NCI-H1048 (cell line): ENCODE measurements at places on chromosomes 3 and 15.

GRCh38 chr15:84973492-84974460 lies 7.9 kb upstream of the PDE8A start:
- DNase-seq: no peak

DNA sequence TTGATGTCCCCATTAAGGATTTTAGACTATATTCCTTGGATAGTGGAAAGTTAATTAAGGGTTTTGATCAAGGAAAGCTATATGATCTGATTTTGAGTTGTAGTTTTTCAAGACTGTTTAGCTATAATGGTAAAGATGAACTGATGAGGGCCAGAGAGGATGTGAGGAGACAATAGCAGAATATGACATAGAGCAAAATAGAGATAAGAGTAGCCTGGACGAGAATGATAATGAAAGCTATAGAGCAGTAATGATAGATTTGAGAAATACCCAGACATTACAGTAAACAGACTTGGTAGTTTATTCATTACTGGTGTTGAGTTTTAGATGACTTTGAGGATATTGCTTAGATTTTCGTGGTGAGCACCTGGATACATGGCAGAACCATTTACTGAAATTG lies 3.8 kb downstream of the SUCNR1 start:
- no peak for DNase-seq

DNA sequence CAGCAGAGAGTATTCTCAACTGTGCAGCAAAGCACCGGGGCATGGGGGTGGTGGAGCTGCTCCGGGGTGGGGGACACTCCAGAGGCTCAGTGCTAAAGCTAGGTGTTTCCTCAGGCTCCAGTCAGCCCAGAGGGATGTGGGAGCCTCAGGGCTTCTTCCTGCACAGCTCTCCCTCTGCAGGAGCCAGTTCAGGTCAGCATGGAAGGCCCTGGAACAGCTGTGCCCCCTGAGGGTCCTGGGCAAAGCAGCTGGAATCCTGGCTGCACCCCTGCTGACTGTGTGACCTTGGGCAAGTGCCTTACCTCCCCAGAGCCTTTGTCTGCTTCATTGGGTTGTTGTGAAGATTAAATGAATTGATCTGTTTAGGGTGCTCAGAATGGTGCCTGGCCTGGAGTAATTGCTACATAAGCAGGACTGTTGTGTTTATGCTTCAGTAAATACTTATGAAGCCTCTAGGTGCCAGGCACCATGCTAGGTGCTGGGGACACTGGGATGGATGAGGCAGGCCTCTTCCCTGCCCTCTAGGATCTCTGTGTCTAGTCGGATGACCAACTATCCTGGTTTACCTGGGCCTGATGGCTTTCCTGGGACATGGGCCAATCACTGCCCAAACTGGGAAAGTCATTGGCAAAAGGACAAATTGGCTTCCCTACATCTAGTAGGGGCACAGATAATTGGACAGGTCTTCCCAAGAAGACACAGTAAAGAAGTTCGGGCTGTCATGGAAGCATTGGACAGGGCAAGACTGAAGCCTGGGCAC lies 64.2 kb upstream of the LCTL start:
- no peak for DNase-seq

- no peak for DNase-seq
These were observed 21.4 kb downstream of the RAD54L2 start for GRCh38 chr3:51559961-51560360.

GRCh38 chr3:46298871-46299607 lies 54.9 kb upstream of the CCR2 start:
- no peak for DNase-seq

DNA sequence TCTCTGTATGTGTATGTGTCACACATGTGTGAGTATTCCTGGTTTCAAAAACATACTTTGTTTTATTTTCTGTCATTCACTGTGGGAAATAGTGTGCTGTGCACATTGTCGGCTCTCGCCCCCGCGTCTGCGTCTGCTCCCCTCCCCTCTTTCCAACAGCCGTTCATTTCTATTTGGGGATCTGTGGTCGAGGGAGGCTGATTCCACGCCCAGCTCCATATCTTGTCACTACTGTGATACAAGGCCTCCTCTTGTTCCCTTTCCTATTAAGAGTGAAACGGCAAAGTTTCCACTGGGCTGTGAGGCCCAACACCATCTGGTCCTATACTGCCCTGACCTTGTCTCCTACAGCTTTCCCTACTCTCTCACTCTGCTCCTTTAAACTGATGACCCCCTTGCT lies 172.5 kb upstream of the LRIG1 start:
- no peak for DNase-seq
